Nucleus accumbens (tissue), 56 donors: ENCODE measurements at places on chromosomes 12 and 14.

DNA sequence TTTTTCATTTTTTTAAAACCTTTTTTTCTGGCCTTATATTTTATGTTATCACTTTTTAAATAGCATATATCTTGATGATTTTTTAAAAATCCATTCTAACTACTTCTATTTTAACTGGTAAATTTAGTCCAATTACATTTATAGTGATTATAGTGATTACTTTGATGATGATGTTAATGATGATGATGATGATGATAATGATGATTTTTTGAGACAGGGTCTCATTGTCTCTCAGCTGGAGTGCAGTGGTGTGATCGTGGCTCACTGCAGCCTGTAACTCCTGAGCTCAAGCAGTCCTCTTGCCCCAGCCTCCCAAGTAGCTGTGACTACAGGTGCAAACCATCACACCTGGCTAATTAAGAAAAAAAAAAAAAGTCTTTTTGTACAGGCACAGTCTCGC is 27.1 kb downstream of the BRMS1L start:
- DNase-seq, result no peak

- no peak for DNase-seq
These were observed 3.9 kb upstream of the BLOC1S1 start for GRCh38 chr12:55711786-55712553.

- no peak for DNase-seq
These were observed 181.5 kb upstream of the SYT1 start for GRCh38 chr12:78683031-78683430.

- no peak for DNase-seq
These were observed 502.6 kb downstream of the FUT8 start for GRCh38 chr14:65915125-65915524.

DNA sequence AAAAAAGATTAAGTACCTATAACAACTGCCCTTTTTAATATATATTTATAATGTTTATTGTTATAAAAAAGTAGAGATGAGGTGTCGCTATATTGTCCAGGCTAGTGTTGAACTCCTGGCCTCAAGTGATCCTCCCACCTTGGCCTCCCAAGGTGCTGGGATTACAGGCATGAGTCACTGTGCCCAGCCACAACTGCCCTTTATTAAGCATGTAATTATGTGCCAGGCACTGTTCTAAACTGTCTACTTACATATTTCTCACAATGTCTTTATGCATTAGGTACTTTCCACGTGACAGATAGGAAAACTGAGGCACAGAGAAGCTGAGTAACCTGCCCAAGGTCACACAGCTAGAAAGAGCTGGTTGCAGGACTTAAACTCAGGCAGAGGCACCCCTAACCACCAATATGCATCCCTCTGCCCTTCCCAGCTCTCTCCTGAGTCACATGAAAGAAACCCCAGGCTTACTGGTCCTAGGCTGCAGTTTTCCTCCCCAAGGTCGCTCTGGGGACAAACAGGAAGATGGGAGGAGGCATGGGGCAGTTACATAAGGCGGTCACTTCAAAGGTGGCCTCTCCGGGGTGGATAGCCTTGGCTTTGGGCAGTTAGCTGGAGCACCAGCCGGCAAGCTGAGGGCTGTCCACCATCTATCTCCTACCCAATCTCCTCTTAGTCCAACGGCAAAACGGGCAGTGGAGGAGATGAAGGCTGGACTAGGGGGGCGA is 54.6 kb upstream of the TBX3 start:
- DNase-seq, result no peak
